Activated CD4-positive, alpha-beta memory T cell treated with anti-CD3 and anti-CD28 coated beads, Interleukin-2, amount 10 ng/mL, durations not matched to agents 7 days and 5 days (primary cell): ENCODE measurements at places on chromosomes 12 and 14.
A peak's percentile ranks its signal among the peaks of the same experiment; 100 is the strongest.

DNA sequence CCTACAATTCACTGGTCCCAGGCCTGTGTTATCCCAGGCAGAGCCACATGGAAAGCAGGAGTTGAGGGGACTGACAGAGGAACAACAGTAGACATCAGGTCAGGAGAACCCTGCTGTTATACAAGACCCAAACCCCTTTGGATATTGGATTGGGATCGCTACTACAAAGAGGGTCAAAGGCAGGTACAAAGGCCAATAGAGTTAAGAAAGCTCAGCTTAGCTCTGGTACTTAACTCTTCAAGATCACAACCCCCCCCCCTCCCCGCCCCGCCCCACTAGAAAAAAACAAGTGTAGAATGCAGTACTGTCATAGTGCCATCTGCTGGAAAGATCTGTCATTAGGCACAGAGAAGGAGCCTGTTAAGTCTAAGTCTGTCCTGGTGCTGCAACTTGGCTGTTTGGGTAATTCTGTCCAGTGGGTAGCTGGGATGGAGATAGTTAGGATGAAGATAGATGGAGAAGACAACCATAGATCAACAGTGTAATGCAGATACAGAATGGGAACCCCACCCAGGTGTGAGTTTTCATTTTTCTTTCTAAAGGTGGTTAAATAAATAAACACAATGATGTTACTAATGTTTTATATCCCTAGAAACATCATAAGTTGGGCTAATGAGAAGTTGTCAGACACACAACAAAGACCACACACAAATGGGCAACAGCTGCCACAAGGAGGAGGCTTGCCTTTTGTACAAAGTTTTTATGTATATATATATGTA is 17.2 kb downstream of the REM2 start:
- H3K27ac ChIP-seq, result peak overlapping the region; percentile 44
- H3K36me3 ChIP-seq, result peaks cover 49% of the 10 kb centered on the region

- H3K4me1 ChIP-seq, result peaks cover 3% of the 10 kb centered on the region
- H3K27ac ChIP-seq, result no peak overlapping the region
- no peak overlapping the region for H3K4me3 ChIP-seq
- peaks cover 3% of the 10 kb centered on the region for H3K36me3 ChIP-seq
Observed at GRCh38 chr14:71613168-71613567, 319.1 kb upstream of the RGS6 start.

DNA sequence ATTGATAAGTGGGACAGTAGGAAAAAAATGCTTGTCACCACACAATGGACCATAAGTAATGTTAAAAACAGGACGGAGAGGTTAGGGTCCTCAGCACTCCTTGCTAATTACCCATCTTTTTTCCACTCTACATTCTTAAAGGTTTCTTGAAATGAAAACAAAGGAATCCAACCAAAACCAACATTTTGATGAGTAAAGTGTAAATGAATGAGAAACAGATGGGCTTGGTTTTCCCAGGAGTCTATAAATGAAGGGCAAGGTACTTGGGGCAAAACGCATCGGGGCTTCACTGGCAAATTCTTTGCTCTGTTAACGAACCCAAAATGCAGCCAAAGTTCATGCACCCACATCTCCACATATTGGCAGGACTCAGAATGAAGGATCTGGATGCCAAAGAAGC is 129.2 kb upstream of the BMP4 start:
- no peaks in the 10 kb centered on the region for H3K36me3 ChIP-seq
- no peak overlapping the region for H3K27ac ChIP-seq
- H3K27me3 ChIP-seq, result no peaks in the 10 kb centered on the region
- DNase-seq, result no peak

GRCh38 chr14:64676410-64677008 is 27.7 kb upstream of the PLEKHG3 start:
- no peaks in the 10 kb centered on the region for H3K27me3 ChIP-seq
- DNase-seq, result no peak
- peaks cover 79% of the 10 kb centered on the region for H3K4me1 ChIP-seq

- H3K27ac ChIP-seq, result no peak overlapping the region
- no peaks in the 10 kb centered on the region for H3K4me1 ChIP-seq
Observed at GRCh38 chr12:108783446-108783845, 52.1 kb upstream of the CORO1C start.

DNA sequence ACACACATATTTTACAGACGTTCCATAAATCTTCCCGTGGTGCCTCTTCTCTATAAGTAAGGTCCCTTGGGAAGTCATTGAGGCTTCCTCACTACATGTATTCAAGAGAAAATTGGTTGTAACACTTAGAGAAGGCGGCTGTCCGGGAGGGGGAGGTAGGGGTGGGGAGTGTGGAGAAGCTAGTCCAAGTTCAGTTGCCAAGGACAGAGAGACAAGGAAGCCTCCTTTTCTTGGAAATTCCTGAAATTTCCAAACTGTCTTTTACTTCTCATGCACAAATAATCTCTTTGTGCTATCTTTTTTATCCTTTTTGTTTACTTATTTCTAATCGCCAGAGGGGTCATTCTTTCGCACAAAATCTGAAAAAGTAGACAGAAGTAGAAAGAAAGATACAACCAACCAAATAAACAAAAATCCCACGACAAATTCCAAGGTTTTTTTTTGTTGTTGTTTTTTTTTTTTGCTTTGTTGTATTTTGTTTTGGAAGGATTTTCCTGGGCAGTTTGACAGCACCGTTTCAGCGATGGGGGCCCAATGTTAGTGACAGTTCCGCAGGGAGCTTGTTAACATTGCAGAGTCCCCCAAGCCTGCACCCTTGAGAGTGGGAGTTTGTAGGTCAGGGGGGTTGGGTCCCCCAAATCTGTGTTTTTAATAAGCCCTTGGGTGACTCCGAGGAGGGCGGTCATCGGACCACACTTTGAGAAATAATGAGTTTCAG is 45.2 kb downstream of the MAP1LC3B2 start:
- no peak overlapping the region for H3K27ac ChIP-seq
- DNase-seq, result no peak
- H3K27me3 ChIP-seq, result peaks cover 7% of the 10 kb centered on the region
- peaks cover 10% of the 10 kb centered on the region for H3K4me1 ChIP-seq
- H3K36me3 ChIP-seq, result no peaks in the 10 kb centered on the region
- H3K4me3 ChIP-seq, result no peak overlapping the region

- peaks cover 4% of the 10 kb centered on the region for H3K4me1 ChIP-seq
- H3K27ac ChIP-seq, result no peak overlapping the region
- H3K27me3 ChIP-seq, result peaks cover 14% of the 10 kb centered on the region
- no peaks in the 10 kb centered on the region for H3K36me3 ChIP-seq
- no peak for DNase-seq
- no peak overlapping the region for H3K4me3 ChIP-seq
Observed at GRCh38 chr12:64545081-64545382, 65.3 kb upstream of the RASSF3 start.

DNA sequence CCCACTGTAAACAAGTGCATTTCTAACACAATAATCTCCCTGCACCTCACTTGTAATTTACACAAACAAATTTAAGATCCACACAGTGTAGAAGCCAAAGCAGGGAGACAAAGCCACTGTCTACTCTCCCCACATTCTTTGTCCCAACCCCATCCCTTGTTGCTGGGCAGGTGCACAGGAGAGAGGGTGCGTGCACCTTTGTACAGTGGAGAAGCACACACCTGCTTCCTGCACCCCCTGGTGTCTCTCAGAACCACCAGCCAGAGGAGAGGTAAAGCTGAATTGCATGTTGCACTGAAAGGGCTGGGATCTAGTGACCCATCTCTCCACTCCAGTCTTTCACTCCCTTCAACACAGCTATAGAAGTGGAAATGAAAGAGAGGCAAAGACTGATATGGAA is 51.4 kb upstream of the IFNG-AS1 start:
- peaks cover 2% of the 10 kb centered on the region for H3K27me3 ChIP-seq
- H3K4me3 ChIP-seq, result no peak overlapping the region
- no peaks in the 10 kb centered on the region for H3K36me3 ChIP-seq
- H3K27ac ChIP-seq, result no peak overlapping the region

DNA sequence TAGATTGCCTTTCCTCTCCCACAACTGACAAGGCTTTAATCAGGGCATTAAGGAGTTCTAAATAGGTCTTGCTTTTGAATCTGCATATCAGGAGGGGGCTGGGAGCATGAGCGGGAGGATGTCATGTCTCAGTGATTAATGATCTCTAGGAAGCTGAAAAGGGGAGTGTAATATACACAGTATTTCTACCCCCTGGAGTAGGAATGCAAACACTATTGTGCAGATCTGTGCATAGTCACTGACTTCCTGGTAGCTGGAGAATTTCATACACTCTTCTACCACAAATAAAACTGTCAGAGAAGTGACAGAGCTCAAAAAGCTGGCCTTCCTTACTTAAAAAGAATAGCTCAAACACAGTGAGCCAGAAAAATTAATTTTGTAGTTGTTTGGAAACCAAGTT is 65.8 kb downstream of the RIC8B start:
- peaks cover 10% of the 10 kb centered on the region for H3K4me1 ChIP-seq
- no peak overlapping the region for H3K4me3 ChIP-seq
- H3K36me3 ChIP-seq, result peaks cover 11% of the 10 kb centered on the region
- H3K27me3 ChIP-seq, result no peaks in the 10 kb centered on the region
- H3K27ac ChIP-seq, result no peak overlapping the region
- DNase-seq, result no peak

GRCh38 chr12:58648176-58648575 is 272.1 kb downstream of the LRIG3 start:
- no peak overlapping the region for H3K4me3 ChIP-seq
- DNase-seq, result no peak
- no peak overlapping the region for H3K27ac ChIP-seq
- H3K36me3 ChIP-seq, result no peaks in the 10 kb centered on the region

GRCh38 chr14:100879194-100879593 is 24.3 kb downstream of the RTL1 start:
- no peaks in the 10 kb centered on the region for H3K4me1 ChIP-seq
- no peak overlapping the region for H3K4me3 ChIP-seq
- H3K27me3 ChIP-seq, result no peaks in the 10 kb centered on the region
- no peaks in the 10 kb centered on the region for H3K36me3 ChIP-seq
- H3K27ac ChIP-seq, result no peak overlapping the region
- DNase-seq, result no peak

DNA sequence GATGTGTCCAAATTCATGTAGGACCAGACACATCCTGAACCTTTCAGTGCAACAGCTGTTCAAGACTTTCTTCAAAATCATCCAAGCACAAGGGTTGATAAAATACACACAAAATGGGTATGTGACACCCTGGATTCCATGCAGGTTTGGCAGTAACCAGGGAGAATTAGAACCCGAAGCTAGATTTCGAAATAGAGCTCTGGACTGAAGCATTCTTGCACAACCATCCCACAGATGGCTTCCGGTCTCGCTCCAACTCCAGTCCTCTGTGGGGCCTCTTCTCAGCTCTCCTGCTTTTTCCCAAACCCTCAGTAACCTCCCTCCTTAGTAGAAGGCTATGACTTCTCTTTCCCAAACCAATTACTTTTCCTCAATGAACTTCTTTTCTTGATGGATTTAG is 171.3 kb downstream of the TTC7B start:
- no peaks in the 10 kb centered on the region for H3K4me1 ChIP-seq
- no peak overlapping the region for H3K27ac ChIP-seq
- no peaks in the 10 kb centered on the region for H3K36me3 ChIP-seq
- no peak overlapping the region for H3K4me3 ChIP-seq

DNA sequence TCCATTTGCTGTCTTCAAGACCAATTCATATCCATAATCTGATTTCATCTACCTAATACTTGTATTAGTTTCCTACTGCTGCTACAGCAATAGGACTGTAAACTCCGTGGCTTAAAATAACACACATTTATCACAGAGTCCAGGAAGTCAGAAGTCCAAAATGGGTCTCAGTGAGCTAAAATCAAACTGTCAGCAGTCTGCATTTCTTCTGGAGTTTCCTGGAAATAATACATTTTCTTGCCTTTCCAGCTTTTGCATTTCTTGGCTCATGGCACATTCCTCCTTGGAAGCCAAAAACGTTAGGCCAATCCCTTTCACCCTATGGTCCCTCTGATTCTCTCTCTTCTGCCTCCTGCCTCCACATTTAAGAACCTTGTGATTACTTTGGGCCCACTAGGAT is 239.8 kb downstream of the PRKD1 start:
- H3K4me3 ChIP-seq, result no peak overlapping the region
- no peaks in the 10 kb centered on the region for H3K36me3 ChIP-seq
- H3K4me1 ChIP-seq, result no peaks in the 10 kb centered on the region
- DNase-seq, result no peak
- H3K27me3 ChIP-seq, result no peaks in the 10 kb centered on the region
- no peak overlapping the region for H3K27ac ChIP-seq

DNA sequence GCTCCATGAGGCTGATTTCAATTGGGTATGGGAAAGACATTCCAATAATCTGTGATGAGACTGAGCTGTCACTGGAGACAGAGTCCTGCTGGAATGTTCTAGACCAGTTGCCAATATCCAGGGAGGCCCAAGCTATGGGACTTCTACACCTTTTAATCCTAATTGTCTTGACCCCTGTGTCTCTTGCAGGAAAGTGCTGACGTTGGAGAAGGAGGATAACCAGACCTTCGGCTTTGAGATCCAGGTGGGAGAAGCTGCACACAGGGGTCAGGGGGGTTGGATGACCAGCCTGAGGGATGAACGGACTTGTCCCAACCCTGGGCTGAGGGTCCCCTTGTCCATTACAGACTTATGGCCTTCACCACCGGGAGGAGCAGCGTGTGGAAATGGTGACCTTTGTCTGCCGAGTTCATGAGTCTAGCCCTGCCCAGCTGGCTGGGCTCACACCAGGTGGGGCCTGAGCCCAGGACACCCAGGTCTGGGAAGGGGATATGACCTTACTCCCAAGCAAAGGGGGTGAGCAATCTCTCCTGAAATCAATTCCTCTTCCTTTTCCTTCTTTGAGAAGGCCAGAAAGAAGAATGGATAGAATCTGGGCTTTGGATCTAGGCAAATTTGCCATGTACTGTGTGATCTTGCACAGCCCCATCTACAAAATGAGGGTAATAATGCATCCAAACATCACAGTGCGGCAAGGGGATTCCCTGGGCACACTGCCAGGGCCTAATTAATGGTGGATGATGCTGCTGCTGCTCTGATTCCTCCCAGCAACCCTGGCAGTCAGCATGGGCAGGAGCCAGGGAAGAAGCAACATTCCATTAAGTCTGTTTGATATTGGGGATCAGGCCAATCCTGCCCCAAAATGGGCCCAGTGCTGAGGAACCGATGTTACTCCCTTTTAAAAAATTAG is 4.2 kb downstream of the TAMALIN start:
- no peak overlapping the region for H3K27ac ChIP-seq
- H3K4me3 ChIP-seq, result no peak overlapping the region
- no peaks in the 10 kb centered on the region for H3K36me3 ChIP-seq
- H3K27me3 ChIP-seq, result peaks cover 21% of the 10 kb centered on the region
- H3K4me1 ChIP-seq, result peaks cover 19% of the 10 kb centered on the region
- no peak for DNase-seq

- no peaks in the 10 kb centered on the region for H3K4me1 ChIP-seq
- H3K36me3 ChIP-seq, result no peaks in the 10 kb centered on the region
- no peak for DNase-seq
- H3K27me3 ChIP-seq, result no peaks in the 10 kb centered on the region
Observed at GRCh38 chr14:46574221-46574977, 77.2 kb downstream of the RPL10L start.
